ENCODE measurements at places on chromosomes 3 and 15. TPM values are rescaled to one million over a fixed set of nuclear protein-coding genes. Genes with fewer than 3 reads are reported as not detected.

Gene PLCB2
- total RNA-seq = 13.5 TPM

Gene MORC1
- total RNA-seq = not detected

DNA sequence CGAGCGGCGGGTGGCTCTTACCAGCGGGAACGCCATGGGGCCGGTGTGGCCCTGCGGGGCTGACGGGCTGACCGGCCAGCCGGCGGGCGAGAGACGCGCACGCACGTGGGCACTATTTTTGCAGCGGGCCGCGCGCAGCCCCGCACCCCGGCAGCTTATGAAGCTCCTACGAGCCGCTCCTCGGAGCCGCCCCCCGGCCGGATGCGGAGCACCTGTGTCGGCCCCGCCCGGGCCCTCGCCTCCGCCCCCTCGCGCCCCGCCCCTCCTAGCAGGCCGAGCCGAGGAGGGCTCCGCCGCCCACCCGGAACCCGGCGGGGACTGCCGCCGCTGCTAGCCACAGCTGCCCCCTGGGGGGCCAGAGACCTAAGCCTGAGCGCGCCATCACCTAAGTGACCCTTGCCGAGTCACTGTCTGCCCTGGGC, 683 bp upstream of the CPEB1 start:
- ATAC-seq = peak; percentile 45

Gene AMT
- 11.4 TPM for total RNA-seq

Gene STRIT1
- total RNA-seq = not detected

DNA sequence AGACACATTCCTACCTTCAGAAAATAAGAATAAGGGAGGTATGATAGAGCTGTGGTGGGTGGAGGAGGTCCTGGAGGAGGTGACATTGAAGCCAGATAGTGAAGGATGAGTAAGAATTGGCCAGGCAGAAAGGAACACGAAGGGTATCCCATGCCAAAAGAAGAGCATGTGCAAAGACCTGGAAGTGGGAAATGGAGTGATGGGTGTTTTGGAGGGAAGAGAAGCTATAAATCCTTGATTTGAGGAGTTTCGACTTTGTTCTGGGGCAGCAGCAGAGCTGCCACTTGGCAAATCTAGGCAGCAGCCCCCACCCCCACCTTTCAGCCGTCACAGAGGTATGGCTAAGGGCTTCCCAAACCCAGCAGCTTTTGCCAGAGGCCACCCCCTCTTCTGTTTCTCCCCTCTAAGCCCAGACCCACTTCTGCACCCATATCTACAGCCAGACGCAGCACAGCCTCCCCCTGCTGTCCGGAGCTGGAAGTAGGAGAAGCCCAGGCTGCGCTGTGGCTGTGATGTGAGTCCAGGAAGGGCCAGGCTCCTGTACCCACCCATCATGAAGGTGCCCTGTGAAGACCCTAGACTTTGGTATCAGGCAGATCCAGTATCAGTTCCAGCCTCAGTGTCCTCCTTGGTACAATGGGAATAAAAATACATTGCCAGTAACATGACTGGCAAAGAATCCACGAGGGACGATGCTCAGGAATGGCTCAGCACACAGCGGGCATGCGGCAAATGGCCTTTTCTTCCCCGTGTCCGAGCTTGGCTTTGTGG, 188.7 kb upstream of the LINGO1 start:
- ATAC-seq = no peak

DNA sequence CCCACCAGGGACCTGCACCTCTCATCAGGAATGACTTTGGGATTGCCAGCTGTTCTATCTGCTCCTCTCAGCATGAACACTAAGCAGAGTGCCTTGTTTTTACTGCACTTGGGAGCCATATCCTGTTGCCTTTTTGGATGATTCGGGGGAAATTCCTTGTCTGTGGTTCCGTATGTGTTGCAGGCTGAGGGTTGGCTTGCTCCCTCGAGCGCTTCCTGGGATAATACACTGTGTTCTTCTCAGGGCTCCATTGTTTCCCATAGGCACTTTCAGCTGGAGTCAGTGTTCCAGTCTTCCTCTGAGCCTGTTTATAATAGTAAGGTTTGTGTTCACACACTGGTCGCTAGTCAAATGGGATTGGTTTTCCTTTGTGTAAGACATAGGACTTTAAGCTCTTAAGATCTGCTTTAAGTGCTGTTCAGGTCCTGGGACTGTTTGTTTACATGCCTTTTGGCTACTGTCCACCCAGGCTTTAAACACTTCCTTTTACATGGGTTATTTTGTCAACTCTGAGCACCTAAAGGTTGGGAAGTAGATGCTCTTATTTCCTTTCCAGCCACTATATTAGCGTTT, 23.4 kb downstream of the BOC start:
- peak; percentile 32 for ATAC-seq

GRCh38 chr3:193771653-193772421, 178.8 kb downstream of the OPA1 start:
- no peak for ATAC-seq

Gene LMCD1
- 318 TPM for total RNA-seq

GRCh38 chr3:28916713-28917499, 364.0 kb upstream of the RBMS3 start:
- ATAC-seq = peak; percentile 81

DNA sequence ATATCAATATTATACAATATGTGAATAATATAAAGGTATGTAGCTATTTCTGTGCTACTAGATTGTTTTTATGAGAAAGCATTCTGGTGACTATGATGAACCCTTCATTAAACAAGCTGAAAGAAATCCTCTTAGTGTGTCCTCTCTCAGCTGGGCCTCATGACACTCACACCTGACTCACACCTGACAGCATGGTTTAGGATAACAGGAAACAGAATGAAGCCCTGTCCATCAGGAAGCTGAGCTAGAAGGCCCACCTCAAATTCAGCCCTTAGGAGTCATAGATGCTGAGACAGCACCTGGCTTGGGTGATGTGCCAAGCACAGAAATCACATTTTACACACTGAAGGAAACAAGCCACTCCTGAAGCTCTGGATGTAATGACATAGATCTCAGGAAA, 30.8 kb downstream of the CHCHD4 start:
- ATAC-seq = no peak

DNA sequence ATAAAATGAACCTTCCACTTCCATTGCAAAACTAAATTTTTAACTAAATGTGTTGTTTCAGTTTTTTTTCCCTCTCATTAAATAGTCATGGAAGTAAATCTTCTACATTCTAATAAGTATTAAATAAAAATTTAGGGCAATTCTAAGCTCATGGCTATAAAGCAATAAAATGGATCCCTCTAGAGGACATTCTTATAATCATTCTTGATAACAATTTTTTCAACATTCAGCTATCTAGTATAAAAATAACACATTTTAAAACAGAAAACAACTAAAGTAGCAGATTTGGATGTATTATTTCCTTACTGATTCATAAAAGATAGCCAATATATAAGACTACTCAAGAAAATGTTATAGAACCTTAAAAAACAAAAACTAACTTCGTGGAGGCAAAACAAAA, 393.1 kb downstream of the PLOD2 start:
- no peak for ATAC-seq

DNA sequence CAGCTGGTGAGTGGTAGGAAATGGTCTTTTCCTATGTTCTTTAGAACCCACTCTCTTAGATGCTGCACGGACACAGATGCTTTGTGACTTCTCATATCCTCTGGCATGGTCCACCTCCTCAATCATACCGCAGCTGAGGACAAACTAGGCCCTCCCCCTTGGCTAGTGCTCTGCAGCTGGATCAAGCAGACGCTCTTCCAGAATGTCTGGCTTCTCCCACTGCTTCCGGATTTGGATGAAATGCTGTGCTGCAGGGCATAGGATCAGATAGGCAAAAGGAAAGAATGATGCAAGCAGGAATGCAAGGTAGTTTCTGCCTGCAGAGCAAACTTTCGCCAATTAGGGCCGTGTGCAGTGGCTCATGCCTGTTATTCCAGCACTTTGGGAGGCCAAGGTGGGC, 75.7 kb upstream of the SLC4A7 start:
- ATAC-seq = peak; percentile 71

Gene PLA2G4F
- total RNA-seq = 0.16 TPM

Gene SERPINI2
- not detected for total RNA-seq

GRCh38 chr3:128415200-128415772, 51.4 kb downstream of the DNAJB8 start:
- ATAC-seq = no peak

Gene SLC30A4
- total RNA-seq = 9.7 TPM

DNA sequence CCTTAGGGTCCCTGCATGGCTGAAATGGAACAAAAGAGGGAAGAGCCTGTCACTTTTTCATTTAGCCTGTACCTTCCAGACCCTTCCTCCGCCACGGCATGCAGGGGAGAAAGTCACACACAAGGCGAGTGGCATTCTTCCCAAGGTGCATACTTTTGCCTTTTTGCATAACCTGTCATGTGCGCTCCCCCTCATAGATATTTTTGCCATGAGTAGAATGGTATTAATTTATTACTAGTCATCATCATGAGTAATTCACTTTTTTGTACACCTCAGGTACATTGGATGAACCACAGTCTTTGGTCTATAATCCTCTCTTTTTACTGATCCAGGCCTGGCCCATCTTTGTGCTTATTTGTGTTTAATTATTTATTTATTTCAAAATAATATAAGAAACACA, 8.9 kb upstream of the BUB1B start:
- no peak for ATAC-seq

GRCh38 chr3:106263546-106263945, 394.7 kb upstream of the CBLB start:
- no peak for ATAC-seq

Gene GOLGA8S
- 0.16 TPM for total RNA-seq

GRCh38 chr15:63028442-63029110, 14.0 kb upstream of the TPM1 start:
- ATAC-seq = no peak

Gene LTK
- 0.16 TPM for total RNA-seq

Gene CRELD1
- total RNA-seq = 54.3 TPM

Gene UACA
- total RNA-seq = 78.9 TPM

DNA sequence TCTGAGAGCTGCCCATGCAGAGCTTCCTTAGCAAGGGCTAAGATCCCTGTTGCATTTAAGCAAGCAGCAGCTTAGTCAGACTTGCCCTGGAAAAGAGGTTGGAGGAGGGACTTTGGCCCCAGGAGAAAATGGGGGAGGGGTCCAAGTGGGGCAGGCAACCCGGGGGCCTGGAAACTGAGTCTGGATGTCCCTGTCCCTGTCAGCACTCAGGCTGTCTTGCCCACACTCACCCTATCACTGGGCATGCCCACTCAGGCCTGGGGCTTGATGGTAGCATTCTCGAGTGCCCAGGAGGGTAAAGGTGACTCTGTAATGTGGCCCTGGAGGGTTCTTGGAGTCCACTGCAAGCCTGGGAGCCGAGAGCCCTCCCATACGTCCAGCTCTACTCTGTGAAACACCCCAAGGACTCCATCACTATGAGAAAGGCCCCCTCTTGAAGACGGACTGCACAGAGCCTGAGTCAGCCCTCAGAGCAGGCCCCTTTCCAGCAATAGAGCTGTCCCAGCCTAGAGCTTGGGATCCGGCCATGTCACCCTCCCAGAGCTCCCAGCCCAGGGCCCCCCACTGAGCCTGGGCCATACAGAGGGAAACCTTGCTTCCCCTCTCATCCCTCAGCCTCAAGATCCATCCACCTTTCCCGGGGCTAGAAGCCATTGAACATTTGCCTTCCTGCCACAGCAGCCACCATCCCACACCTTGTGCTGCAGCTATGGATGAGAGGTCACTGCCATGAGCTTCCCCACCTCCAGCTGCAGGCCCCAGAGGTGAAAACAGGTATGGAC, 13.4 kb downstream of the MYL3 start:
- ATAC-seq = no peak

- ATAC-seq = no peak
Observed at GRCh38 chr3:106729481-106729880, 647.8 kb upstream of the CCDC54 start.

- no peak for ATAC-seq
Observed at GRCh38 chr3:80898211-80898610, 863.2 kb downstream of the GBE1 start.

DNA sequence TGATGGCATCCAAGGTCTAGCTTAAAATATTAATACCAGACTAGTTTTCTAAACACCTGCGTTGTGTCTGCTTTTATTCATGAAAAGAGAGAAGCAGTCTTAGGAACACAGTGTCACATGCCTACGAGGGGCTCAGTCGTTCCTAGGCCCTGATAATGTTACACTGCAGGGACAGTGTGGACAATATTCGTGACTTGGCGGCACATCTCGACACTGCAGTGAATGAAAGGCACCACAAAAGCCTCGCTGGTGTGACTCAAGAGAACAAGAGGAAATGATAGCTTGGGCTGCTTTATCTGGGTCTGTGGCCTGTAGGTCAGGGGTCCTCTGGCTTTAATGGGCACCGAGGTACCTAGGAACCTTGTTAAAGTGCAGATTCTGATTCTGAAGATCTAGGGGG, 226.7 kb downstream of the PDZRN3 start:
- ATAC-seq = no peak

- ATAC-seq = no peak
Observed at GRCh38 chr15:100544946-100545345, 16.2 kb upstream of the CERS3 start.

Gene GASK1A
- total RNA-seq = 31.3 TPM

DNA sequence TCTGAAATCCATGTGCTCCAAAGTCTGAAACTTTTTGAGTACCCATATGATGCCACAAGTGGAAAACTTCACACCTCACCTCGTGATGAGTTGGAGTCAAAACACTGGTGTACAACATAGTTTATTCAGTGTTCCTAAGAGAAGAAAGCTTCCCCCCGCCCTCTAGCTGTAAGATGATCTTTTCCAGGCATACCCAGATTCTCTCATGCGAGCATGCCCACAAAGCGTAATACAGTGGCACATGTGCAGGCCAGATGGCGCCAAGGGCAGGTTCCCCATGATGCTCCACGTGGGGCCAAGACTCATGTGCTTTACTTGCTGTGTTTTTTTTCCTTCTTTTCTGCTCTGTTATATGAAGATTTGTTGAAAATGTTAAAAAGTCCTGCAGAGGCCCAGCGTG, 104.9 kb upstream of the LRRFIP2 start:
- no peak for ATAC-seq

- peak; percentile 86 for ATAC-seq
Observed at GRCh38 chr3:9028134-9028533, 64.9 kb upstream of the RAD18 start.

- ATAC-seq = peak; percentile 28
Observed at GRCh38 chr3:180284331-180285110, 247.8 kb upstream of the PEX5L start.

DNA sequence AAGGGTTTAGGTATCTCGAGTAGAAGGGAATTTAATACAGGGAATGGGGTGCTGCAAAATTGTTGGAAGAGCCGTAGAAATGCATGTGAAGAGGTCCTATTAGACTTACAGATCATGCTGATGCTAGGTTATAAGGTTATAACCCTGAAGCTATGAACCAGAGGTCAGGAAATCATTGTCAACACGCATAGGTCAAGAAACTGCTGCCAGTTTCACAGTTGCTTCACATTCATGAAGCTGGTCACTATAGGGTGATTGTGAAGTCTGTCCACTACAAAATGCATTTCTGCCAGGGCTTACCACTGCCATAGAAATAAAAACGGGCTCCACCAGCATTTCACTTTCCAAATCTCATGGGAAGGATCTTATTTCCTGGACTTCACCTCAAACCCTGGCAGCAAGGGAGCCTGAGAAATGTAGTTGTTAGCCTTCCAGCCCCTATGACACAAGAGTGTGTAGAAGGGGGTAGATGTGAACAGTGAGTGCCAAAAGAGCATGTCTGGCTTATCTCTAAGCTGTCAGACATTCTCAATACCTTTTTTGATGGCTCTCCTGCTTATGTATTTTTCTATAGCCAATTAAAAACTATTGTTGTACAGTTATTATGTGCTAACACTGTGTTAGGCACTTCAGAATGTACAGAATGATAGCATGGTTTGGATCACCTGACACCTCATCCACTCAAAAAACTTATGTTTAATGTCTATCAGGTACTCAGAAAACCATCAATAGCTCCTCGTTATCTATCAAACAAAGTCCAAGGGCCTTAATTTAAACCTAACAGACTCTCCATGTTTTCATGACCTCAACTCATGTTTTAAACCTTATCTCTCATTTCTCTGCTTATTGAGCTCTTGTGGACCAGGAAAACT, 148.3 kb upstream of the TSC22D2 start:
- ATAC-seq = no peak

Data from gastroesophageal sphincter (tissue), 4 donors.